ENCODE measurements at places on chromosomes 2 and 18. TPM values are rescaled to one million over a fixed set of nuclear protein-coding genes. Genes with fewer than 3 reads are reported as not detected.

CD207 gene
- 0.59 TPM for total RNA-seq

CCNYL1 gene
- total RNA-seq: 7.7 TPM

KIAA1328 gene
- 4.4 TPM for total RNA-seq

TWIST2 gene
- total RNA-seq: 0.90 TPM

RGPD4 gene
- total RNA-seq: 0.17 TPM

AOX1 gene
- 10.3 TPM for total RNA-seq
